Stimulated activated CD4-positive, alpha-beta T cell treated with anti-CD3 and anti-CD28 coated beads, Interleukin-1b, Interleukin-23, amount 100 ng/mL, for 48 hours (primary cell): ENCODE measurements at places on chromosomes 12 and 14.

DNA sequence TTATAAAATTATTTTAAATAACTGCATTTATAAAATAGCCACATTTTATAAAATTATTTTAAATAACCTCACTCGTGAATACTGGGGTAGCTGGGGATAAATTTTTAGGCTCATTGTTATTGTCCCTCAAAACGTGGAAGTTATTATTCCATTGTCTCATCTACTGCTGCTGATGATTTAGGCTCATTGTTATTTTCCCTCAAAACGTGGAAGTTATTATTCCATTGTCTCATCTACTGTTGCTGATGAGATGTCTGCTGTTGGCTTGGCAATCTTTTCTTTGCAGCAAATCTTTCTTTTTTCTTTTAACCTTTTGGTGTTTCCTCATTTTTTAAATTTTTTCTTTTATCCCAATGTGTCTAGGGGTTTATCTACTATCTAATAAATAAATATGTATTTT is 182.6 kb upstream of the PZP start:
- DNase-seq: no peak

DNA sequence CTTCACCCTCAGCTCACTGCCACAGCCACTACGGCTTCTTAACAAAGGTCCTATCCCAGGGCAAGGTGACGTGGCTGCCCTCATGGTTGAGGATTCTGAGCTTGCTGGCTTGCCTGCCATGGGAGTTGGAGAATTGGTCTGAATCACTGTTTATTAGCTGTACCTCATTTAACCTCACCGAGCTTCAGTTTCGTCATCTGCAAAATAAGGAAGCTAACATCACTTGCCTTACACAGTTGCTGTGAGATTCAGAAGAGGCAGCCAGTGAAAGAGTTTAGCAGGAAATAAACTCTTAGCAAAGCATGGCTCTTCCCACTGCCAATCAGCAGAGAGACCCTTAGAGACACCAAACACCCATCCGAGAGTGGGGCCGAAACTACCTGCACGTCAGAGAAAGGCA is 90.1 kb upstream of the KCNA1 start:
- no peak for DNase-seq

GRCh38 chr14:21408147-21408546 is 24.3 kb upstream of the SUPT16H start:
- no peak for DNase-seq

DNA sequence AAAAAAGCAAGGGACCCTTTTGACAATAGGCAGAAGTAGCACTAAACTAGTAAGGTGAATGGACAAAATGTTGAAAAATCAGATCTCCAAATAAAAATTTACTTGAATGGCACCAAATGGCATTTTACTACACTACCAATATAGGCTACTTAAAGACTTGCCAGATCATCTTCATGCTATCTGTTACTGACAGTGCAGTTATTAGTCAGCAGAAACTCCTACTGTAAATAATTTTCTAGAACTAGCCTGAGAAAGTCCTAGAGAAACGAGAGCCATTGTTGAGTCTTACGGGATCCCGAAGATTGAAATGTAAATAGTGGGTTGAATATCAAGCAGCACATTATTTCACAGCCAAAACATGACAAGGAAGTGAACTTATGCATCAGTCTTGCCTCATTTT is 350.3 kb downstream of the SEC23A start:
- DNase-seq: no peak

DNA sequence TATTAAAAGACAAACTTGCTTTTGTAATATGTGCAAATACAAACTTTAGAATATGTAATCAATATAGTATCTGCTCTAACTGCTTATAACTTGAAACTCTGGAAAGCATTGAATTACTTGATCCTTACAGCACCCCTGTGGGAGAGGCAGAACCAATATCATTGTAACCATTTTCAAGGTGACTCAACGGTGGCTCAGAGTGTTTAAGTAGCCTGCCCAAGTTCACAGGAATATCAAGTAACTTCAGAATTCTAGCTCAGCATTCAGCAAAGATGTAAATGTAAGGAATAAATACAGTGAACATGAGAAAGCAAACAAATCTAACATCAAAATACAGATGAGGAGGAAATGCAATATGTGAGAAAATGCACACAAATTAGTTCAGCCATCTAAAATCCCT is 264.6 kb downstream of the NELL2 start:
- no peak for DNase-seq

- DNase-seq: no peak
Measured at GRCh38 chr12:125014526-125014925, 21.1 kb downstream of the BRI3BP start.

DNA sequence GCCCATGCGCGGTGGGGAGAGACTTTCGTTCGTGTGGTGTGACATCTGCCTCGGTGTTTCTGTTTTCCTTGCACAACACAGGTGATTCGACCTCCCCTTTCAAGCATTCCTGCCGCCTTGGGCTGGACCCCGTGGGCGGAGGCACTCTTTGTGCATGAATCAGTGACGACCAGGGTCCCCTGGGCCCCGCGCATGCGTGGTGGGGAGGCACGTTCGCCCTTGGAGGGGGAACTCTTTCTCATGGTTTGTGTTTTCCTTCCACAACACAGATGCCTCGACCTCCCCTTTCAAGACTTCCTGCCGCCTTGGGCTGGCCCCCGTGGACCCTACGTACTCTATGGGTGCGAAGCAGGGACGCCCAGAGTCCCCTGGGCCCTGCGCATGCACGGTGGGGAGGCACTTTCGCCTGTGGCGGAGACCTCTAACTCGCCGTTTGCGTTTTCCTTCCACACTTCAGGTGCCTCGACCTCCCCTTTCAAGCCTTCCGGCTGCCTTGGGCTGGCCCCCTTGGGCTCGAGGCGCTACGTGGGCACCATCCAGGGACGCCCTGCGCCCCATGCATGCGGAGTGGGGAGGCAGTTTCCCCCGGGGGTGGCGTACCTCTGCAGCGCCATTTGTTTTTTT is 340.9 kb downstream of the ALG10 start:
- no peak for DNase-seq

DNA sequence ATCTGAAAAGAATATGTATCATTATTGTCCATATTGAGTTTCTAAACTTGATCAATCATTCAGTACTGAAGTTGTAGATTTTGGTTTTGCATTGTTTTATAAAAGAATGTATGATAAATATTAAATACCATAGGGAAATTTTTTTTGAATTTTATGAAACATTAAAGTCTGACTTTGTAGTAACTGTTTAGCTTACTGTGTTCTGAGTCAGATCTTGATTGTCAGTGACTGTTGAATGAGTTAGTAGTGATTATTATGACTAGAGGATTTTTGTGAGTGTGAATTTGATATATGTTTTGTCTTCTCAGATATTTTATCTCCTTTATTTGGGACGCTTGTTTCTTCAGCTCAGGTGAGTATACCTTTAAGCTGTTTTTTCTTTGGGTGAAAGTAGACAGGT is 10.1 kb downstream of the TDP1 start:
- no peak for DNase-seq

DNA sequence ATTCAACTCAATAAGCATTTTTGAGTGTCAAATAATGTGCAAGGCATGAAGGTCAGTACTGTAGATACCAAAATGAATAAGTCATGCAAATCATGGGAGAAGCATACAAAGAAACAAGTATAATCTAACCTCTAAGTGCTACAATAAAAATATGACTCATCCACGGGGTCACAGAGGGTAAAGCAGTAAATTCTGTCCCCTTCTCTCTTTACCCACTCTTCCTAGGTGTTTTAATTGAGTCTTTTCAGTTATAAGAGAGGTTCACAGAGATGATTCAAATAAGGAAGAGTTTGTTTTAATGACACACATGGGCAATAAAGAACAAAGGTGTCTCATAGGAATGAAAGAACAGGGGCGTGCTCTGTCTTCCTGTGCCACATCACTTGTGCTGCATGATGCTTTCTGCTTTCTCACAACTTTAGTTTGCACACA is 71.5 kb upstream of the DAAM1 start:
- no peak for DNase-seq

DNA sequence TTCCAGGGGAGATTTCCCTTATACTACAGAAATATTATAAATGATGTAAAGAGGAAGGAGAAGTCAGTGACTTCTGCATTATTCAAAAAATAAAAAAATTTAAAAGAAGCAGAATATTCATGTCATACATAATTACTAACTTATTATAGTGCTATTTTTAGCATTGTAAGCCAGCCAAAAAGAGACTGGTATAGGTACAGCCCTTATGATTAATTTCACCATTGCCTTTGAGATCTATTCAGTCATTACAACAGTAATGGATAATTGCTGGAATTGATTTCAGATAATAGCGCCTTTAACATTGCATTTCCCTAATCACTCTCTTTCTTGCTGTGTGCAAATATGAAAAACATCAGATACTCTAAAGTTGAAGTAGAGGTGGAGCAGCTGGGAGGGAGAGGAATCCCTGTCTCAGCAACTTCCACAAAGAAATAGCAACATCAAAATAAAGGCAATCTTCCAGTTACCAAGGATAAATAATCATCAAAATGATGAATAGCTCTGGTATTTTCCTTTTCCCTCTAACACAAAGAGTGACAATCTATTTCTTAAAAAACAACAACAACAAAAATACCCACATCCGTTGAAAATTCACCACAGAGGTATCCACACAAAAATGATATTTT is 71.8 kb upstream of the OVCH1 start:
- DNase-seq: no peak

DNA sequence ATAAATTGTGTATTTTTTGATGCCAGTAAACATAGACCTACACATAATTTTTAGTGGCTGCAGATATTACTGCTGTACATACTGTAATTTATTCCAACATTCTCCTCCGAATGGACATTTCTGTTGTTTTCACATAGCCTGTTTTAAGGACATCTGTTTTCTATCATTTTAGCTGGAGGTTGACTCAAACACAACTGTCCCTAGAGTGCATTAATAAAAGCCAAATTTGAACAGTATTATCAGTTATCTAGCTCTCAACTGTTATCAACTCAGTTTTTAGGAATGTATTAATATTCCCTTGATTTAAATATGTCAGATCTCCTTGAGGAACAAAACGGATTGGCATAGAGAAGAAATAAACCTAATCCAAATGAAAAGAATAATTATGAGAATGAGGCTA is 17.2 kb upstream of the PIWIL1 start:
- DNase-seq: no peak

GRCh38 chr12:124036171-124036598 is 63.2 kb downstream of the ZNF664 start:
- no peak for DNase-seq

DNA sequence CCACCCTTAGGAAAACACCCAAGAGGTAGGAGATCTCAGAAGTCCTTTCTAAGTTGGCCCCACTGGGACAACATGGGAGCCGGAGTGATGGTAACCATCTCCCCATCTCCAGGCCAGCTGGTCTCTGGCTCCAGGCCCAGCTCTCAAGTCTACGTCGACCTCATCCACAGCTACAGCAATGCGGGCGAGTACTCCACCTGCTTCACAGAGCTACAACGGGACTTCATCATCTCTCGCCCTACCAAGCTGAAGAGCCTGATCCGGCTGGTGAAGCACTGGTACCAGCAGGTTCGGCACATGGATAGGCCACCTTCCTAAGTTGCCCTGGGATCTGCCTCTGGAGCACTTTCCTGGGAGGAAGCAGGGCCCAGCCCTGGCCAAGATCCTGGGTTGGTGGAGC is 11.0 kb upstream of the OAS2 start:
- DNase-seq: no peak

DNA sequence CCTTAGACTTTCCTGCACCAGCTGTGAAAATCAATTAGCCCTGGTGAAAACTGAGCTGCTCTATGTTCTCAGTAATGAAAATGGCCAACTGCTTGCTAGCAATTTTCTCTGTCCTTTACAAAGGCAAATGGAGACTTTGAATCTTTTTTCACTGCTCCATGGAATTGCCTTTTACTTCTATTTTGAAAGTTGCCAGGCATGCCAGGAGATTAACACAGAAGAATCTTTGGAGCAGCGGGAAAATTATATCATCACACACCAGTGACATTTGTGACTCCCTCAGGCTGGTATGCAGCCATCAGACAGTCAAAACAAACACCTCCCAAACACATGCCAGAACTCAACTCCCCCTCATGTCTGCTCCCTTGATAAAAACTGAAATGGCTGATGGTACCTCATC is 872.0 kb upstream of the FLRT2 start:
- DNase-seq: no peak

DNA sequence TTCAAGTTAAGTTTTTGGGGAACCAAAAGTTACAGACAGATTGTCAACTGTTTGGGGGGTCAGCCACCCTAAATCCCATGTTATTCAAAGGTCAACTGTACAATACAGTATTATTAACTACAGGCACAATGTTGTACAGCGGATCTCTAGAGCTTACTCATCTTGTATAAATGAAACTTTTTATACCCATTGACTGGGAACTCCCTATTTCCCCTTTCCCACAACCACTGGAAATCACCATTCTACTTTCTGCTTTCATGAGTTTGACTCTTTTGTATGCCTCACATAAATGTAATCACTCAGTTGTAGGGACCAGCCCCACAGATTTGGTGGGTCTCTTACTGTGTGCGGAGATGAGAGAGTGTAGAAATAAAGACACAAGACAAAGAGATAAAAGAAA is 57.8 kb downstream of the SLCO1B3 start:
- DNase-seq: no peak

GRCh38 chr12:123873793-123874192 is 98.8 kb downstream of the CCDC92 start:
- no peak for DNase-seq

- no peak for DNase-seq
Measured at GRCh38 chr12:4172999-4173398, 100.6 kb upstream of the CCND2 start.

GRCh38 chr14:105737504-105738246 is 211.3 kb downstream of the TMEM121 start:
- DNase-seq: no peak

- DNase-seq: no peak
Measured at GRCh38 chr12:33587784-33588712, 148.4 kb upstream of the SYT10 start.

GRCh38 chr12:106097011-106097410 is 41.7 kb downstream of the NUAK1 start:
- DNase-seq: no peak

DNA sequence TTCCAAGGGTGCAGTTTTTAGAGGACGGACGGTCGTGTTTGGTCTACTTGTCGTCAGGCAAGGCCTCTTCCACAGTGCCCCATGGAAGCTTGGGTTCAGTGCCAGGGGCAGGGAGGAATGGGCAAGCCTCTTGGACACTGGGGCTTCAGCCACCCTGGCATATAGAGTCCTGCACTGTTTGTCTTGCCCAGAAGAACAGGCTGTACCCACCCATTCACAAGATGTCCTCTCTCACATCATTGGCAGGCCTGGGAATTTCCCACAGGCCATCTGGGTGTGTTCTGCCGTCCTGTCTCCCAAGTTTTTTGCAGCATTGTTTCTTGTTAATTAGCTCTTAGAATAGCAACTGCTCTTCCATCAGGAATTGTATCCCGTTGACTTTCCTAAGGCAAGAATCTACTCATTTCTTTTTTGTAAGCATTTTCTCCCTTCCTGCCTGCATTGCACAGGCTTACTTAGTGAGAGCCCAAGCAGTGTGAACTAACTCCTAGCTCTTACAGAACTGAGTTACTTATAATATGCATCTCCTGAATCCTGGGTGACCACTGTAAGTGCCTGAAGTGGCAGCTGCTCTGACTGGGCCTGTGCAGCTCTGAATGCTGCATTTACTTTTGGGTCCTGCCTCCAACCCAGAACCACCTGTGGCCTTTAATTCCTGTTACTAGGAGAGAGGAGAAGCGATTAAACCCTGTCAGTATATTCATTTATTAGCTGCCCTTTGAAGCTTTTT is 149.4 kb upstream of the HIF1A start:
- DNase-seq: no peak
